ENCODE measurements at places on chromosomes 16 and 17. TPM values are rescaled to one million over a fixed set of nuclear protein-coding genes. Genes with fewer than 3 reads are reported as not detected.
A peak's percentile ranks its signal among the peaks of the same experiment; 100 is the strongest.

GRCh38 chr17:73393381-73393780 is 81.6 kb upstream of the CDC42EP4 start:
- H3K4me1 ChIP-seq: no peaks in the 10 kb centered on the region
- no peak overlapping the region for H3K4me3 ChIP-seq
- H3K27ac ChIP-seq: no peak overlapping the region

- no peaks in the 10 kb centered on the region for H3K36me3 ChIP-seq
- DNase-seq: peak; percentile 50
- peaks cover 94% of the 10 kb centered on the region for H3K4me1 ChIP-seq
- no peaks in the 10 kb centered on the region for H3K27me3 ChIP-seq
- H3K27ac ChIP-seq: peak overlapping the region; percentile 91
Observed at GRCh38 chr17:47882247-47882646, 13.8 kb upstream of the SP2 start.

DNA sequence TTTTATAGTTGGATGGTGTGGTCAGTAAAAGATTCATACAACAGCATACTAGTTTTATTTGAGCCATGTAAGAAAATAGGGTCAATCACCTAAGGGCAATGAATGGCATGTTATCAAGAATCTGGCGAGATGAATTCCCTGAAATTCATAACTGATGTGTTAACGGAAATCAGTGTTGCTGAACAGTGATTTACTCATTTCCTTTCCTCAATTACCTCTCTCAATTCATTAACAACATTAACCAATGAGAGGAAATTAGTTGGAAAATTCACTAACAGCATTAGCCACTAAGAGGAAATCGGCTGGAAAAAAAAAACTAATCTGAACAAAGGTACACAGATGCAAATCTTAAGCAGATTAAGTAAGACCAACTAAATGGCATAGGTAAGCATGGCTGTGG is 6.3 kb downstream of the CMTR2 start:
- no peak for DNase-seq
- peaks cover 18% of the 10 kb centered on the region for H3K4me1 ChIP-seq
- H3K27ac ChIP-seq: peak overlapping the region; percentile 14
- H3K36me3 ChIP-seq: peaks cover 57% of the 10 kb centered on the region
- no peaks in the 10 kb centered on the region for H3K27me3 ChIP-seq

GRCh38 chr17:33896263-33896662 is 358.8 kb upstream of the CCL2 start:
- no peaks in the 10 kb centered on the region for H3K36me3 ChIP-seq
- H3K4me3 ChIP-seq: no peak overlapping the region
- DNase-seq: no peak
- peaks cover 4% of the 10 kb centered on the region for H3K27me3 ChIP-seq

- H3K36me3 ChIP-seq: no peaks in the 10 kb centered on the region
- H3K27ac ChIP-seq: no peak overlapping the region
- no peaks in the 10 kb centered on the region for H3K4me1 ChIP-seq
- 0 out of 2 replicates have a peak, but pooled peaks cover 5% of the 10 kb centered on the region for H3K27me3 ChIP-seq
Observed at GRCh38 chr16:23160082-23160481, 10.8 kb upstream of the USP31 start.

DNA sequence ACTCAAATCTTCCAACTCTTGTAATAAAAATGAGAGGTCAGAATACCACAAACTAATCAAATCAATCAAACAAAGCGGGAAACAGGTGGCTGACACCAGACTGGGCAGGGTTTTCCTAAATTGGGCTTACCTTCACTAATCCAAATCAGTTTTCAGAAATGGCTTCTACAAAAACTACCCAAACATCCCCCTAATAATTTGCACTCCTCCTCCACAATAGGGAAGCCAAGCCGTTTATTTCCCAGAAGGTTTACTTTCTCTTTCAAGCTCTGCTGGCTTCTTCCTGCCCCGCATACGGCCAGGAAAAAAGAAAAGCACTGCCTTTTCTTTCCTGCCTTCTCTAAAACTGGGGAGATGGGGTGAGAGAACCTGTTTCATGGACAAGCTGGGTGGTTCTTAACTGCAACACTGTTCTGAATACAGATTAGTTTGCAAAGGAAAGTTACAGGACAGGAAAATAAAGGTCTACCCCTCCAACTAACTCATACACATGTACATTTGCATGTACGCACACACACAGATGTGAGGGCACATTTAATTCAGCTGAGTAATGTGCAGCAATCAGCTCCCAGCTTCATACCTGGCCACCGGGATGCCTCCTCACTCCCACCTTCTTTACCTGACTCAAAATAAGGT is 9.2 kb downstream of the STAT3 start:
- no peaks in the 10 kb centered on the region for H3K27me3 ChIP-seq
- no peak overlapping the region for H3K4me3 ChIP-seq

DNA sequence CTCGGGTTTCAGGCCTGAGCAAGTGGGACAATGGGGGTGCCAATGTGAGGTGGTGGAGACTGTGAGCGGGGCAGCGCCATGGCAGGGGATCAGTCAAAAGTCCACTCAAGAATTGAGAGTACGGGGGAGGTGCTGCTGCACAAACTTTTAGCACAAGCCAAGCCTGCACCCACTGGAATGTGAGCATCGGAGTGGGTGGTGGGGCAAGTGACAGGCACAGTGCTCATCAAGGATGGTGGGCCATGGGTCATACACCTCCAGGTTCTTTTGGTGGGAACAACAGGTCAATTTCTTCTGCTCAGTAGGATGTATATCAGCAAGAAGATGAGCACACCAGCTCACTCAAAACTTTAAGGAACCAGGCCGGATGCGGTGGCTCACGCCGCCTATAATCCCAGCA is 32.4 kb upstream of the PEMT start:
- no peaks in the 10 kb centered on the region for H3K27me3 ChIP-seq
- H3K4me3 ChIP-seq: no peak overlapping the region
- H3K4me1 ChIP-seq: peaks cover 18% of the 10 kb centered on the region
- no peaks in the 10 kb centered on the region for H3K36me3 ChIP-seq
- DNase-seq: no peak

GRCh38 chr16:85416228-85417109 is 196.7 kb upstream of the GSE1 start:
- no peak overlapping the region for H3K27ac ChIP-seq
- peak; percentile 65 for DNase-seq
- no peak overlapping the region for H3K4me3 ChIP-seq
- no peaks in the 10 kb centered on the region for H3K4me1 ChIP-seq

DNA sequence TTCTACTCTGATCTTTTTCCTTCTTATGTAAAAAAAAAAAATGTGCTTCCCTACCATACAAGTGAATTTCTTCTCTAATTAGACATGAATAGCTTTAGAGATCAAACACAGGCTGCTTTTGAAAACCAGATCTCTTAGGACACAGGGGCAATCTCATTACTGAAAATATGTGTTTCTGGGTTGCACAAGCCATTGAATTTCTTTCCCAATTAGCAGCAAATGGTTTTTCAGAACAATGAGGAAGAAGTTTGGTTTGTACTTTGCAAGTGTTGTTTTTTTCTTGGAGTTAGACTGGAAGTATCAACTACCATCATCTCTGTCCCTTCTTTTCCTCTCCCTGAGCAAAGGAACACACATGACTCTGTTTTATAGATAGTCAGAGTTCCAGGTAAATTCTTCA is 5.6 kb upstream of the ANKS4B start:
- no peaks in the 10 kb centered on the region for H3K4me1 ChIP-seq
- no peak for DNase-seq
- no peak overlapping the region for H3K27ac ChIP-seq
- peaks cover 93% of the 10 kb centered on the region for H3K27me3 ChIP-seq

DNA sequence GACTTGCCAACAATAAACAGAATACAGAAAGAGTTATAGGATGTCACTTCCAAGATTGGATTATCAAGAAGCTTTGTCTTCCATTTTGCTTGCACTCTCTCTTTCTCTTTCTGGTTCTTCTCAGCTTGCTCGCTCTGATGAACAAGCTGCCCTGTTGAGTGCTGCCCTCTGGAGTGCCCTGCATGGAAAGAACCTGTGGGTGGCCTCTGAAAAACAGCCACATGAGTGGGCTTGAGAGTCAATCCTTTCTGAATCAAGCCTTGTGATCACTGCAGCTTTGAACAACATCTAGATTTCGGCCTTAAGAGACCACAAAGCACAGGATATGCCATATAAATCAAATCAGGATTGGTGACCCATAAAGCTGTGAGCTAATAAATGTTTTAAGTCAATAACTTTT is 185.1 kb downstream of the KIF2B start:
- no peak overlapping the region for H3K4me3 ChIP-seq
- no peaks in the 10 kb centered on the region for H3K36me3 ChIP-seq
- H3K27me3 ChIP-seq: no peaks in the 10 kb centered on the region
- no peak for DNase-seq
- H3K27ac ChIP-seq: no peak overlapping the region
- no peaks in the 10 kb centered on the region for H3K4me1 ChIP-seq

GRCh38 chr16:27205423-27206065 is 2.2 kb downstream of the KDM8 start:
- peaks cover 15% of the 10 kb centered on the region for H3K4me1 ChIP-seq
- no peaks in the 10 kb centered on the region for H3K36me3 ChIP-seq
- no peak overlapping the region for H3K27ac ChIP-seq
- no peaks in the 10 kb centered on the region for H3K27me3 ChIP-seq
- no peak for DNase-seq
- H3K4me3 ChIP-seq: no peak overlapping the region

DNA sequence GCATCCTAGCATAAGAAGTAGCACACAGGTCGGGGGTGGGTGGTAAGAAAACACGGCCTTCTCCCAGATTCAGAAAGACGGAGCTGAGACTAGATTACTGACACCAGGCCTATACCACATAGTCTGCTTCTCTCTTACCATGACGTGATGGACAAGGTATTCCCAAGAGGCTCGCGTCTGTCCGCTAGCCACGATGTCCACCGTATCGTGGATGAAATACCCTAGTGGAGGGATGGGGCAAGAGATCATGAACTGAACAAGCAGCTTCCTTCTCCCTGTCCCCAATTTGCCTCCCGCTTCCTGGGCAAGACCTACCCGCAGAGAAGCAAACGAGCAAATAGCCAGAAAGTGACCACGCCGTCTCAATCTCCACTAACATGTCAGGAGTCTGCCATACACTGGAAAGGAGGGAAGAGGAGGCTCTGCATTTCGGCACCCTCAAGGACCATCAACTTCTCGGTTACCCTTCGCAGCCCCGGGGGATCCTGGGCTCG is 820 bp downstream of the TLCD1 start:
- no peaks in the 10 kb centered on the region for H3K27me3 ChIP-seq
- H3K4me1 ChIP-seq: peaks cover 51% of the 10 kb centered on the region
- DNase-seq: peak; percentile 39
- peaks cover 35% of the 10 kb centered on the region for H3K36me3 ChIP-seq
- peak overlapping the region; percentile 87 for H3K4me3 ChIP-seq

GRCh38 chr17:74391771-74392170 is 24.5 kb downstream of the GPR142 start:
- H3K4me3 ChIP-seq: no peak overlapping the region
- no peak for DNase-seq
- peaks cover 12% of the 10 kb centered on the region for H3K4me1 ChIP-seq
- H3K36me3 ChIP-seq: no peaks in the 10 kb centered on the region
- no peak overlapping the region for H3K27ac ChIP-seq

DNA sequence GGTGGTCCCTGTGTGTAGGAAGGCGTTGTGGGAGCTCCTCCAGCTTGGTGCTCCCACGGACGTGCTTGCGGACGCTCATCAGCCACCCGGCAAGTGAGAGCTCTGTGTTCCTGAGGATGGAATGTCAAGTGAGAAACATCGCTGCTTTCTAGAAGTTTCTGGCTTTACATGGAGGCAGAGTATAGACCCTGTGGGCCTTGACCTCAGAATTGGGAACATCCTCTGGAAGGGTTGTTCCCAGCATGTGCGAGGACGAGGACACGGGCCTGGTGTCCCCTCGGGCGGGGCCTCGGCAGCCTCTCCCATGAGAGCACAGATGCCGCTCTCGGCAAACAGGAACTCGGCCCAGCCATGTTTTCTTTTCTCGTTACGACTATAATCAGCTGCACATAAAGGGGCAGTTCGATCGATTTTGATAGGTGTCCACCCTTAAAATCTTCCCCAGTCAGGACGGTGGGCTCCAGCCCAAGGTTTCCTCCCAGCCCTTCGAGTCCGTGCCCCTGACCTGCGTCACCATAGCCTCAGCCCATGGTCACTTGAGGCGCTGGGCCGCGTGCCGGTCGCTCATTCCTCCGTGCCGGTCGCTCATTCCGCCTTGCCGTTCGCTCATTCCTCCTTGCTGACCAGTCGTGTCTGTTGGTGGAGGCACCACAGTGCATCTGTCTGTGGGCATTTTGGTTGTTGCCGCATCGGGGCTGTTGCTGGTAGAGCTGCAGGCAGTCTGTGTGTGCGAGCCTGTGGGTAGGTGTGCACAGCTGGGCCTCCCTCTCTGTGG is 91.3 kb upstream of the ZNF750 start:
- no peak overlapping the region for H3K27ac ChIP-seq
- no peak overlapping the region for H3K4me3 ChIP-seq
- DNase-seq: no peak

GRCh38 chr17:55642741-55643140 is 79.9 kb downstream of the TMEM100 start:
- no peaks in the 10 kb centered on the region for H3K4me1 ChIP-seq
- H3K27me3 ChIP-seq: peaks cover 25% of the 10 kb centered on the region
- H3K36me3 ChIP-seq: no peaks in the 10 kb centered on the region
- H3K27ac ChIP-seq: no peak overlapping the region
- DNase-seq: no peak

DNA sequence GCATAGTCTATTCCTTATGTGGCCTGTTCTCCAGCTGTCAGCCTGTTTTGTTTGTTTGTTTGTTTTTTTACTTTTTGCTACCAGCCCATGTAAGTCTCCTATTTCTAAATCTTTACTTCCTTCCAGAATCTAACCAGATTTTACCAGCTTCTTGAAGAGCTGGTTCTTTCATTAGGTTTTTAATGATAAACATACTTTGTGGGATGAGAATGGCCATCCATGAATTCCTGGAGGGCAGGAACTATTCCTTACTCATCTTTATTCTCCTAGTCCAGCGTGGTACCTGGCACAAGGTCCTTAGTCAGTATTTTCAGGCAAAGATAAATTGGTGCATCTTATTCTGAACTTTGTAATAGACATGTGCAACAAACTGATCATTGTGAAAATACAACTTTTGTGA is 17.3 kb downstream of the RSPRY1 start:
- H3K4me1 ChIP-seq: no peaks in the 10 kb centered on the region
- no peak overlapping the region for H3K4me3 ChIP-seq
- H3K27ac ChIP-seq: no peak overlapping the region
- H3K27me3 ChIP-seq: no peaks in the 10 kb centered on the region
- peaks cover 30% of the 10 kb centered on the region for H3K36me3 ChIP-seq

DNA sequence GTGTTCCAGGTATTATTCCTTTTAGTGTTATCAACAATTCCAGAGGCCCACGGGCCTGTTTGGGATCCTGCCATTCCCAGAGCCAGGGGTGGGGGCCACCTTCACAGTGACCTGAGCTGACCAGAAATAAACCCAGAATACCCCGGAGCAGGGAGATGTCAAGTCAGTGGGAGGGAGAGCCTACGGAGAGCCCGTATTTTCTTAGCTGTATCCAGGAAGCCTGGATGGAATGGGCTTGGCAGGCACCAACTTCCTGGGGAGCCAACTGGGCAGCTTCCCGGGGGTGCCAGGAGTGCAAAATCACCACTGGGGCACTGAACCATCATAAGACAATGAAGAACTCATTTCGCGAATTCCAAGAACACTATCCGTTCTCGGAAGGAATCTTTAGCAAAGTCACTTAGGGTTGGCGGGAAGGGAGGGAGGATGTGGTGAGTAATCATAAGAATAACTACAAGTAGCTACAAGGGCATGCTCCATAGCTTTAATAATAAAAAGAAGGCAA is 13.2 kb upstream of the MRTFB start:
- H3K36me3 ChIP-seq: no peaks in the 10 kb centered on the region
- H3K27ac ChIP-seq: no peak overlapping the region
- DNase-seq: no peak
- no peaks in the 10 kb centered on the region for H3K4me1 ChIP-seq

NOD2 gene
- total RNA-seq: 0.75 TPM

KRTAP9-2 gene
- not detected for total RNA-seq

FAHD1 gene
- 41.2 TPM for total RNA-seq

RND2 gene
- 0.26 TPM for total RNA-seq

EVI2A gene
- total RNA-seq: not detected

CD79B gene
- total RNA-seq: not detected

RHBDF1 gene
- 62.9 TPM for total RNA-seq
